ENCODE measurements at places on chromosomes 5 and 9. TPM values are rescaled to one million over a fixed set of nuclear protein-coding genes. Genes with fewer than 3 reads are reported as not detected.
A peak's percentile ranks its signal among the peaks of the same experiment; 100 is the strongest.

DNA sequence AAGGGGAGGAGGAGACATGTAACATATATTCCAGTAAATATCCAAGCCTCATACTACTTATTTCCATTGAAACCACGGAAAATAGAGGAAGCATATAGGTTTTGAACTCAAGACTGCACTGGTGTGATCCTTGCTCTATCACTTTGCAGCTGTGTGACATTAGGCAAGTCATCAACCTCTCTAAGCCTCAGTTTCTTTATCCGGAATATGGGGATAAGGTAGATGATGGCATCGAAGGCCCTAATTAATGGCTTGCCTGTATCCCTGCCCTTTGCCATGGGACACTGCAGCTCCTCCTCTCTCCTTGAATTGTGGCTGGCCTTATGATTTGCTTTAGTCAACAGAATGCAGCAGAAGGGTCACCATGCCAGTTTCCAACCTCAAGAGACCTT lies 6.9 kb downstream of the SHB start:
- DNase-seq: no peak

Gene PDLIM4
- 13.9 TPM for total RNA-seq

Gene ADGRD2
- not detected for total RNA-seq

- DNase-seq: peak; percentile 46
Measured at GRCh38 chr9:104092875-104093600, 1.1 kb upstream of the SMC2 start.

- DNase-seq: no peak
Measured at GRCh38 chr5:103565719-103566118, 3.1 kb upstream of the NUDT12 start.

- peak; percentile 60 for DNase-seq
Measured at GRCh38 chr5:7394889-7395431, 978 bp upstream of the ADCY2 start.

GRCh38 chr5:1983401-1983800 lies 100.7 kb upstream of the IRX4 start:
- no peak for DNase-seq

DNA sequence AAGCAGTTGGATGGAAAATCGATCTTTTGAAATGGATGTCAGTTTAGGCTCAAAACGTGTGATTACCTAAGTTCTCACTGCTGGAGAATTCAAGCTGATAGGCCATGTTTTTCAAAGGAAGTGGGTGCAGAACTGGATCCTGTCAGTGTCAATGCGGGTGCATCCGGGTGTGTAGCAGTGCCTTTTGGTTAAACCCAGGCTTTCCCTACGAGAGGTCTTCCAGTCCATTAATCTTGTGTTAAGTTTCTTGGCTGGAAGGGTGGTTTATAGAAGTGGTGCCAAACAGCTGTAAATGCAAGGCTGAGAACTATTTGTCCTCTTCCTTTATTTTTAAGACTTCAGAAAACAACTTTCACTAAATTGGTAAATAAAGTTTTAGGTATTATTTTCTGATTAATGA lies 71.9 kb downstream of the DAPK1 start:
- DNase-seq: peak; percentile 77

DNA sequence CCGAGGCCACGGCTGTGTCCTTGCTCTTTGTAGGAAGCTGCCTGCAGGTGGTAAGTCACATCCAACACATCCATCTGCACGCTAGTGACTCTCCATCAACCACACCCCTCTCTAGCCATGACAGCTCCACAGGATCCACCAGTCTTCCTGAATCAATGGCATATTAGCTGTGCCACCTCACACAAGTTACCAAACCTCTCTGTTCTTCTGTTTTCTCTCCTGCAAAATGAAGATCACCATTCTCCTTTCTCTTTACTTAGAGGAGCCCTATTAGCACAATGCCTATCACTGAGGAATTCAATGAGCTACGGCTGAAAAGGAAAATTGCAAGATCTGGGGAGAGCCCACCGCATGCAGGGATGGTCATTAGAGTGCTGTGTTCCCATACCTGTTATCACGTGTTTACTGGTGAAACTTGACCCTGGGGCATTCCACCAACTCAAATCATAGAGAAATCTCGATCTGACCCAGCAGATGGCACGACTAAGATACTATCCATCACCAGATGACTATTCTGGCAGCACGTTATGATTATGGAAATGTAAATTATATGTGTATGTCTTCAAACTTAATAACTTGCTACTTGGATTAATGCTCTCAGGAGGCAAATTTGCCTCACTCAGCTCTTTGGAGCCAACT lies 20.9 kb downstream of the WHRN start:
- DNase-seq: no peak

- peak; percentile 6 for DNase-seq
Measured at GRCh38 chr9:23563517-23563916, 262.5 kb downstream of the ELAVL2 start.

DNA sequence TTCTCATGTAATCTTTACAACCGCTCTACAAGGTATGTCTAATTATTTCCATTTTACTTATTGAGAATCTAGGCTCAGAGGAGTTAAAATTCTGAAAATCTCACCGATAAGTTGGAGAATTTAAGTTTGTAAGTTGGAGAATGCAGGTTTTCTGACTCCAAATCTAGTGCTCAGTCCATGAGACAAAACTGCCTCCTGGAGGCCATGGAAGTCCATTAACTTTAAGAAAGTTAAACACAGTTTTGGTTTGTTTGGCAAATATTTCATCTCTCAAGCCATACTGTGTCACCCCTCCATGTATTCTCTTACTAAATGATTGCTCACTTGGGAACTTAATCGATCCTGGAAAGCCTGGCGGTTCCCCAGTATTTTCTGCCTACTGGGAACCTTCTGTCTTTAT lies 52.6 kb downstream of the INIP start:
- DNase-seq: peak; percentile 32

DNA sequence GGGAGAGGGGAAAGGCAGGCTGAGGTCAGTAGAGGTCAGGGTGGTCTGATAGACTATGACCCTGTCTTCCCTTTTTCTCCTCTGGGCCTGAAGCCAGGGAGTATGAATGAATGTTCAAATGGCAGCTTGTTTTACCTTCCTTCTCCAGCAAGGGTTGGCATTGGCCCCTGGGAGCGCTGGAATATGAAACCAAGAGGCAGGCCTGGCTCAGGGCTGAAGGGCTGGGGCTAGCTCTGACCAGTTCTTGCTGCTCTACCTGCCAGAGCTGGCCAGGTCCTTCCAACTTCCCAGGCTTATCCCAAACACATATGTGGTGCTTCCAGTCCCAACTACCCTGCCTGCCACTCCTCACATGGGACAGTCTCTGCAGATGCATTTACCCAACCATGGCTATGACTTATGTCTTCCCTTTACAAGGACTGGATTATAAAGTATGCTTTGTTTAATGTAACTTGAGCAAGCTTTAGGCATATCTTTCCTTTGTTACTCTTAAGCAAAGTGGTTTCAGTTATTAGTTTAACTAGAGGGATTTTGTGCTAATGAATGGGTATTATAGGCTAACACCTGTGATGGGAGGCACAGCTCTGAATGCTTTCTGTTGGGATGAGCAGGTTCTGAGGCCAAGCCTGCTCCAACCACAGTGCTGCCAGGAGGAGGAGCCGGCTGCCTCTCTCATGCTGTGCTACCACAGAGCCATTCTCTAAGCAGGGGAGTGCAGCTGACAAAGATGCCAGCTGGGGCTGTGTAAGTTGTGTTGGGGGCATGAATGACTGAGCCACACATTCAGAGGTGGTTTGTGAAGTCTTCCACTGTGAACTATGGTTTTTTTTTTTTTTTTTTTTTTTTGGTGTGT lies 6.1 kb downstream of the CCNI2 start:
- peak; percentile 78 for DNase-seq

Gene SLC6A18
- total RNA-seq: not detected

Gene SOX30
- total RNA-seq: not detected

DNA sequence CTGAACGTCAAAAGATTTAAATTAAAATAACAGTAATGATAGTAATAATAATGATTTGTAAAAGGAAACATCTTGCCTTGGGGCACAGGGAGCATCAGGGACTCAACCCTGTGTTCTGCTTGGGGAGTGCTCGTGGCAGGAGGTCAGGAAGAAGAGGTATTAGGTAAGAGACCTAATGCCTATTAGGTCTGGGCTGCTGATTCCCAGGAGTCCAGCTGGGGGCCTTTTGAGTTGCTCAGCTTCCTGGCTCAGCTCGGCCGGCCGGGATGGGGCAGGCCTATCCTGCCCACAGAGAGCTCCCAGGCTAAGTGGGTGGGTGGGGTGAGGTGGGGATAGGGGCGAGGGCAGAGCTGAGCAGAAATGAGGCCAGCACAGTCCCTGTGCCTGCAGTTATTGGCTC lies 17.5 kb downstream of the LMX1B start:
- no peak for DNase-seq

DNA sequence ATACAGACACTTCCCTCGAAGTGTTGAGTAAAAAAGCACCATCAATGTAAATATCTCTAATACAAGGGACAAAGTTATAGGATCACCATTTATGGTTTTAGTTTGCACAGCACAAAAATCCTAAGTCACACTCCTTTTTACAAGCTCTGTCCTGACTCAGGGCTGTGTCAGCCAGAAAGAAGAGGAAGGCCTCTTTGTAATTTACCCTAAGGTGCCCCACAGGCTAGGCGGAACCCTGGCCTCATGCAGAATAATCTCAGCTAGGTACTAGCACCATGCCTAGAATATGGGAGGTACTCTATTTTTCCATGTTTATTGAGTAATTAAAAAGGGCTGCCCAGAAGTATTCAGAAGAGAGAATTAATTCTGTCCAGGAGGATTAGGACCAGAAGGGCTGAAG lies 36.9 kb downstream of the HAVCR1 start:
- no peak for DNase-seq

Gene NEURL1B
- total RNA-seq: 60.3 TPM

GRCh38 chr5:172370648-172371545 lies 83.4 kb downstream of the SH3PXD2B start:
- DNase-seq: peak; percentile 37

GRCh38 chr5:77444356-77444755 lies 47.8 kb downstream of the WDR41 start:
- DNase-seq: no peak

Gene SGCD
- total RNA-seq: 5.8 TPM

Gene CAMK4
- 25.1 TPM for total RNA-seq
